AML-193 (cell line): ENCODE measurements at places on chromosomes 7 and 10.

DNA sequence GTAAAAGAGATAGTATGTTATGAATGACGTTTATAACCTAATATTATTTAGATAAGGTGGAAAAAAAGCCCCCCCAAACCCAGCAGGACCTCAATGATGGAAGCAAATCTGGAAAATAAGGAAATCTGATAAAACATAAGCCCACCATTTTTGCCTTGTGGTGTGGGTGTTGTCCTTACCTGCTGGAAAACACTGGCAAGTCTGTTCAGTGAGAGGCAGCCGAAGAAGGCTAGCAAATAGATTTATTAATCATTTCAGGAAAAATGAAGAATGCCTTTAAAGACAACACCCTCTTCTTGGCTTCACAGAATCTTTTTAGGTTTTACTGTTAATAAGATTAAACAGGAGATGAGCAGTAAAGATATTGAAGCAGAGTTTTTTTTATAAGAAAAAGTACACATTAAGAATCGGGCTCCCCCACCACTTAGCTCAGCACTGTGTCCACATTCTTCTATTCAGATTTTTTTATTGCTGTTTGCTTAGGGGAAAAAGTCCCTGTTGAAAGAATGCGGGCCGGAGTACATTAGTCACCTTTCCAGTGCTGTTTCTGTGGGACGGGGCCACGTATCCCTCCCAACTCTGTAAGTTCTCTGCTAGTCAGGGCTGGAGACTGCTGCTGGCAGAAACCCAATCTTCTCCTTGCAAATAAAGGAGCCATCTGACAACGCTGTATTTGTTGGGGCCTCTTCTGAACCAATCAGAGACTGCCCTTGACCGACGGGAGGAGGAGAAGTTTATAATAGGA, 104.1 kb downstream of the EVX1 start:
- no peak for DNase-seq

DNA sequence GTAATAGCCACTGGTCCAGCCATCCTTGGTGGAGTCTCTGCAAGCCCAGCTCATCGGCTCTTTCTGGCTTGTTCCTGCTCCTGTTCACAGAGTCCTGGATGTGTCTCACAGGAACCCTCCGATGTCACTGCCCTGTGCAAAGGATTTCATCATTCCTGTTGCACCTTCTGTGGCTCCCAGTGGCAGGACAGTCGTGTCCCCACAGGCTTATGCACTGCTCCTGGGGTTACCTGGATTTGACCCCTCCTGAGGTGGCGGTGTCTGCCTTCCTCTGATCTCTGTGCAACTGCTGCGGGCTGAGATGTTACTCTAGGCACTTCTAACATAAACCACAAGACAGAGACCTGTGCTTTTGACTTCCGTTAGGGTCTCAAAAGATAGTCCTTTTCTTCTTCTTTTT, 30.6 kb downstream of the APBB1IP start:
- DNase-seq, result no peak

DNA sequence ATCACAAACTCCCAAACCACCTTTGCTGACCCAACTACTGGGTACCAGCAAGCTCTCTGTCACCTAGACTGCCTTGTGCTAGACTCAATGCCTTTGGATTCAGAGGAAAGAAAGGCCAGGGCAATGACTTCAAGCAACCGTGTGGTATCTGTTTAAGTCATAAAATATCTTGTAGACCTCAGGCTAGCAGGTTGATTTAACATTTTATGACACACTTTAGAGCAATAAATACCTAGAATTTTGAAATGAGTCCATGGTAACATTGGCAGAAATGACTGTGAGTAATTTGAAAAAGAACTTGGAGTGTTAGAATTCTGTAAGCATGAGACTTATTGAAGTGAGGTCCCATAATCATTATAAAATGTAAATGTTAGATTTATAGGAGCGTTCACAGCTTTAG, 87.2 kb downstream of the TWIST1 start:
- no peak for DNase-seq

- no peak for DNase-seq
Observed at GRCh38 chr10:70323138-70323696, 39.4 kb upstream of the NPFFR1 start.

DNA sequence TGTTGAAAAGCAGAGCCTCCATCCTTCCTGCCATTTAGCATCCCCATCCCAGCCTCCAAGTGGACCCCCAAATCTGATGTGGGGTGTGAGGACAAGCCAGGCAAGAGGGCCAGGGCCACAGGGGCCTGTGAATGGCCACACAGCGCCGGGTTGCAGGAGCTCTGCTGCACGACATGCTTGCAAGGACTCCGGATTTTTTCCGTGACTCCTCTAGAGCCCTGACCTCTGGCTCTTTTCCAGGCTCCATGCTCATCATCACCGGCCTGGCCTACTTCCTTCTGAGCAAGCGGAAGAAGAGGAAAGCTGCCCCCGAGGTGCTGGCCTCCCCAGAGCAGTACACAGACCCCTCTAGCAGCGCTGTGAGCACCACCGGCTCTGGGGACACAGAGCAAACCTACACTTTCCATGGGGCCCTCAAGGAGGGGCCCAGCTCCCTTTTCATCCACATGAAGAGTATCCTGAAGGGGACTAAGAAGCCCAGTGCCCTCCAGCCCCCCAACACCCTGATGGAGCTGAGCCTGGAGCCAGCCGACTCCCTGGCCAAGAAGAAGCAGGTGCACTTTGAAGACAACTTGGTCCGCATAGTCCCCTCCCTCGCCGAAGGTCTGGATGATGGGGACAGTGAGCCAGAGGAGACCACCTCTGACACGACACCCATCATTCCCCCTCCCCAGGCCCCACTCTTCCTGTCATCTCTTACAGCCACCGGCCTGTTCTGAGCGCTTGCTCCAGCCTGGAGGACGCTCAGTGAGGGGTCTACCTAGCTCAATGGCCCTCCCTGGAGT, 23.5 kb downstream of the TMEM72 start:
- DNase-seq, result no peak

GRCh38 chr10:86224354-86225102, 142.1 kb downstream of the GRID1 start:
- DNase-seq, result no peak

- DNase-seq, result no peak
Observed at GRCh38 chr7:157233677-157234076, 95.0 kb downstream of the UBE3C start.

- DNase-seq, result no peak
Observed at GRCh38 chr10:78524941-78525340, 491.3 kb downstream of the RPS24 start.

DNA sequence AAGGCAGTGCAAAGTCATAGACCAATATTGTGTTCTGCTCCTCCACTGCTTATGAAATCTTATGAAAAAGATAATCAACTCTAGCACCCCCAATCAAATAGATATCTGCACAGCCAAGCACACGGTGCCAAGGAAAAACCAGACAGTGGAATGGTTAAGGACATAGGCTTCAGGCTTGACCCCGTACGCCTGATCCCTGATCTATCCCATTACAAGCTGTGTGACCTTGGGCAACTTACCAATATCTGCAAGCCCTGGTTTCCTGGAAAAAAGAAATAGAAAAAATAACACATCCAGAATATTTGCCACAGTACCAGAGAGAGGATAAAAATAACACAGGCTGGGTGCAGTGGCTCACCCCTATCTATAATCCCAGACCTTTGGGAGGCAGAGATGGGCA, 56.9 kb downstream of the GRB10 start:
- DNase-seq, result no peak

DNA sequence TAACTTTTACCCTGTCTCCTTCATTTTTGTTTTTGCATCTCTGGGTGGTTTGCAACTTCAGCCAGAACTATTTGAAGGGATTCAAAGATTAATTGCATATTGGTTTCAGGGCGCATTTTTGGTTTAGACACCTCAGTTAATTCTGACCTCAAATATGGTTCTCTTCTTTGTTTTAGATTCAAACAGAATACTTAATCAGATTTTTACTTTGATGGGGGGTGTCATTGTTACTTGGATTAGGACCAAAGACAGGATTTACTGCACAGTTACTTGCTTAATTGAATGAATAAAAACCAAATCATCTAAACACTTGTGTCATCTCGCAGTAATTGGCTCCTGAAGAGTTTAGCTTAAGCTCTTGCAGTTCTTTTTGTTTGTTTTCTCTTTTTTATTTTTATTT, 100.9 kb downstream of the PHTF2 start:
- DNase-seq, result no peak
